ENCODE measurements at places on chromosomes 2 and 18. TPM values are rescaled to one million over a fixed set of nuclear protein-coding genes. Genes with fewer than 3 reads are reported as not detected.

KIAA2012 gene
- total RNA-seq: not detected

SCRN3 gene
- total RNA-seq: 17.0 TPM

CREB1 gene
- 25.0 TPM for total RNA-seq

CHRNG gene
- not detected for total RNA-seq

PIEZO2 gene
- not detected for total RNA-seq

VSNL1 gene
- total RNA-seq: not detected

C2orf80 gene
- not detected for total RNA-seq

TPO gene
- not detected for total RNA-seq

GALNT14 gene
- total RNA-seq: 0.18 TPM

FOXI3 gene
- total RNA-seq: not detected

ACADL gene
- total RNA-seq: not detected

CPLX4 gene
- not detected for total RNA-seq

CXCR4 gene
- total RNA-seq: not detected

SLC8A1 gene
- total RNA-seq: 17.9 TPM

GKN2 gene
- not detected for total RNA-seq

SMYD1 gene
- total RNA-seq: not detected

ZNF385B gene
- total RNA-seq: not detected

COLEC12 gene
- 0.29 TPM for total RNA-seq

CYRIA gene
- 3.0 TPM for total RNA-seq

PROKR1 gene
- not detected for total RNA-seq

CDH20 gene
- 0.35 TPM for total RNA-seq

POTEC gene
- not detected for total RNA-seq

IL1A gene
- under 0.01 TPM for total RNA-seq

FER1L5 gene
- total RNA-seq: 0.18 TPM

DPP4 gene
- total RNA-seq: 26.9 TPM

CETN1 gene
- total RNA-seq: not detected

STEAP3 gene
- 52.5 TPM for total RNA-seq

CNPPD1 gene
- total RNA-seq: 32.3 TPM

FBLN7 gene
- not detected for total RNA-seq

SPHKAP gene
- total RNA-seq: not detected

DLGAP1 gene
- not detected for total RNA-seq

NBEAL1 gene
- 15.2 TPM for total RNA-seq

ITGB6 gene
- total RNA-seq: not detected

EPAS1 gene
- 71.1 TPM for total RNA-seq

LYPD6 gene
- 4.3 TPM for total RNA-seq

FLACC1 gene
- total RNA-seq: 0.35 TPM

CRYGA gene
- total RNA-seq: not detected

NCL gene
- 91.1 TPM for total RNA-seq

TYW5 gene
- 3.2 TPM for total RNA-seq

PSMA8 gene
- not detected for total RNA-seq

SERPINB4 gene
- not detected for total RNA-seq

CD8B2 gene
- not detected for total RNA-seq

NETO1 gene
- total RNA-seq: 0.29 TPM

C2orf81 gene
- 2.8 TPM for total RNA-seq

CCL20 gene
- 0.18 TPM for total RNA-seq

SULT1C4 gene
- 0.53 TPM for total RNA-seq

VWC2L gene
- not detected for total RNA-seq

CYP1B1 gene
- 30.0 TPM for total RNA-seq

SP140 gene
- total RNA-seq: 1.2 TPM
